CD4-positive, alpha-beta T cell treated with Interleukin-6 for 4 hours (primary cell): ENCODE measurements at places on chromosomes 1 and 21.
A peak's percentile ranks its signal among the peaks of the same experiment; 100 is the strongest.

GRCh38 chr1:53409695-53410094, 49.5 kb upstream of the DMRTB1 start:
- no peak for DNase-seq

DNA sequence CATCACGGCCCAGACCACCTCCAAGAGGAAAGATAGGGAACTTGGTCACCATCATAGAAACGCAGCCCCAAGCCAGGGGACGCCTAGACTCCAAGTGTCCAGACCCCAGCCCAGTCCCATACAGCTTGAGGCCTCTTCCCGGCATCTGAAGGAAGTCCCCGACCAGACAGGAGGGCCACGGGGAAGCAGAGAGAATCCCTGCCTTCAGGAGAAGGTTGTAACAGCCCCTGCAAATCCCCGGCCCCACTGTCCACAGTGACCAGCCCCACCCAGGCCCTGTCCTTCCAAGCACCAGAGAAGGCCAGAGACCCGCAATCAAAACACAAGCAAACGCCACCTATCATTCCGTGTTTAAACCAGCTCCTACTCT, 1.7 kb downstream of the SLC19A1 start:
- DNase-seq: no peak

GRCh38 chr21:34636961-34637360, 22.0 kb upstream of the RCAN1 start:
- DNase-seq: no peak

DNA sequence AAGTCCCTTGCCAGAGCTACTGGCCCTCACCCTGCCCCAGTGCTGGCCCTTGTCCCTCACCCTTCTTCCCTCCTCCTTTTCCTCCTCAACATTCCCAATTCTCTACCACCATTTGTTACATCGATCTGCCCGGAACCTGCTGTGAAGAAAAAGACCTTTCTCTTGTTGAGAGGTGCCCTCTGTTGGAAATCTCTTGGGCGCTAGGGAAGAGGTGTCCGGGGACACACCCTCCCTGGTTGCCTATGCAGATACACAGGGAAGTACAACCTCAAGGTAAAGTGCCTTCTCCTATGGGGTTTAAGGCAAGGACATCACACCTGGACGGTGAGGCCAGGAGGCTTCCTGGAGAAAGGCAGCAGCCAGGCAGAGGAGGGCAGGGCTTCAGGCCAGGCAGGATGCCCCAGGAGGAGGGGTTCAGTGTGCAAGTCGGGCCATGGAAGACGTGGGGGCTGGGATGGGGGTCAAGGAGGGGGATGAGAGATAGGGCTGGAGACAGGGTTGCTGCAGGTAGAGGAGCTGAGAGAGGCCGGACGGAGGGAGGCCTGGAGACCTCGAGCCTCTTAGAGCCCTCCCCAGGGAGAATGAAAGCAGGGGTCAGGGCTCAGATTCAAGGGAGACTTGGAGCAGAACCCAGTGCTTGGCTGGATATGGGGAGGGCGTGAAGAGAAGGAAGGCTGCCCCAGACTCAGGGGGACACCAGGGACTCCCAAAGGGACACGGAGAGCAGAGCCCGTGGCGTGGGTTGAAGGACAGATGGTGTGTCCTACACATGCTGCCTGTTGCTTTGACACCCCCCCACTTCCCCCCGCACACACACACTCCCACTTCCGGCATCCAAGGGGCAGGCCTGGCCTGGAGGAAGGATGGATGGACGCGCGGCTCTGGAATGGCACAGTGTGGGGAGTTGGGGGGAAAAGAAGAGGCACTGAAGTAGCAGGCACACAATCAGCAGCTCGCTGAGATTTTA, 44.5 kb downstream of the RIPK4 start:
- DNase-seq: no peak

GRCh38 chr1:69498711-69499110, 69.0 kb upstream of the LRRC7 start:
- DNase-seq: no peak

- DNase-seq: no peak
Measured at GRCh38 chr1:175207971-175208370, 15.4 kb upstream of the KIAA0040 start.

GRCh38 chr1:55529017-55529416, 313.9 kb upstream of the USP24 start:
- DNase-seq: no peak

DNA sequence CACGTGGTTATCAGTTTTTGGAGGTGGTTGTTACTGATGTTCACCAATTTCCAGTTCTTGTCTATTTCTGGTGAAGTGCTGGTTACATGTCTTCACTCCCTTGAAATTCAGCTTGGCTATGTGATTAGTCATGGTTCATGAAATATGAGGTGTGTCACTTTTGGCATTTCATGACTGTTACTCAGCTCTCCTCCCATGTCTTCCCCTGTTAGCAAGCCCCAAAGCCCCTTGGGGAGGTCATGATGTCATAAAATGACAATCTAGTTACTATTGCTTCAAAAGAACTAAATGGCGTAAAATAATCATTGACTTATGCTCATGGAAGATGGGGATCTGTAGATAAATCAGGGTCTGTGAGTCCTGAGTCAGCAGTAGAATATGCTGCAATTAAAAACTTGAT, 425.1 kb downstream of the SETD4 start:
- DNase-seq: no peak

DNA sequence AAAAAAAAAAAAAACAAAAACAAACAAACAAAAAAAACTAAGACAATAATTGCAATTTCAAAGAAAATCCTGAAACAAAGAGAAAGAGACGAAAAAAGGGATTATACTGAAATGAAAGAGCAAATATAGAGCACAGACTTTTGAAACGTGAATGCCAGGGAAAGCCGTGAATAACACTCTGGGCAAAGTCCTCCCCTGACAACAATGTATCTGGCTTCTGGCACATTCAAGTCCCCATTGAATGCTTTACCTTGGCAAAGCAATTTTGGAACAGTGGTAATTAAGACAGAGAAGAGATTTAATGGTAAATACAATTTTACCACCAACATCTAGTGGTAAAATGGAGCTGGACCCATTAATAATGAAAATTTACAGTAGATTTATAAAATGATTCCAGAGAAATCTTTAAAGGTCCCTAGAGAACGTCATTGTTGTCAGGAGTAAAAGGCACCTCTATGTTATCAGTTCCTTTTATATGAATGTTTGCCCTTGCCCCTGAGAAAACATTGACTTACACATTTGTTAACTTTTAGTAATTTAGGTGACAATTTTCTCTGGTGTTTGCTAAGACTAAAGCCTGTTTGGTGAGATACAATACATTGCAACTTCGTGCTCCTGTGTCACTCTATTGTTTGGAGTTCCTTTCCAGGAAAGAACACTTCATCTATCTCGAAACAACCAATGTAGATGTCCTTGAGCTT, 89.7 kb downstream of the GREM2 start:
- DNase-seq: no peak

GRCh38 chr1:37323486-37324377, 150.6 kb upstream of the ZC3H12A start:
- peak; percentile 4 for DNase-seq

DNA sequence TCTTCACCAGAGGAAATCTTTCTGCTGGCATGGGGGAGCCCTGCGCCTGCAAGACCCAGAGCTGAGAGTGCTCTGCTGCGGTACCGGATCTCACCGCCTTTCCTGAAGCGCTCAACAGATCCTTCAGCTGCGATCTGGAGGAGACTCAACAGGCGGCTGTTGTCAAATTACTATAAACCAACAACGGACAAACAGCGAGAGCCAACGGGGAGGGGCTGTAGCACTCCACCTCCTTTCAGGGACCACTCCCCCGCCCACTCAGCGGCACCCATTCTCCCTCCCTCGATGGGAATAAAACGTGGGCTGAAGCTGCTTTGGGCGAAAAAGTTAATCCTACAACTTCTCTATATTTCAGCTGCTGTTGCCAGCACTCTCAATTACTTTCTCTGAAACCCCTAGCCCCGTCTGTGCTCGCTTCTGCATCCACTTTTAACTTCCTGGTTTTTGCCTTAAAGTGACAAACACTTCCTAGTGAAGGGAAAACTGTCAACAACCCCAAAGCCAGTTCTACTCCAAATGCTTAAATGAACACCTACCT, at the start of gene FMO5:
FMO5 (minus strand) TSS at position 147 of the 538 bp plus-strand sequence. CDS start 310 bp downstream, outside the sequence.
- DNase-seq: peak; percentile 58

GRCh38 chr1:36764798-36765197, 269.5 kb downstream of the GRIK3 start:
- no peak for DNase-seq

DNA sequence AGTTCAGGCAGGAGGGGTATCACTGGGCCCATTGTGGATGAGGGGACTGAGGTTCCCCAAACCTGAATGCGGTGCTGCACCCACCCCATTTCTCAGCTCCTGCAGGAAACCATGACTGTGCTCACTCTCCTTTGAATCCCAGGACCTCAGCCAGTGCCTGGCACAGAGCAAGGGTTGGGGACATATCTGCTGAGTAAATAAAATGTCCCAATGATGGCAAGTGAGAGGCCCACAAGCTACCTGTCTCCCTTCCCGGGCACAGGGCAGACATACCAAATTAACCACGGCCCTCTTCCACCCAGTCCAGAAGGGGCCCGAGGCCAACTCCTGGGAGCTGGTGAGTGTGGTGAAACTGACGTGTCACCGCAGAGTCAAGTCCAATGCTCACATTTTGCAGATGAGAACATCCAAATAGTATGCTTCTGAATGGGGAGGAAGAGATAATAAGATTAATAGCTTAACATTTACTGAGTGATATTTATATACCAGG, 97.6 kb downstream of the EPHB2 start:
- DNase-seq: no peak

DNA sequence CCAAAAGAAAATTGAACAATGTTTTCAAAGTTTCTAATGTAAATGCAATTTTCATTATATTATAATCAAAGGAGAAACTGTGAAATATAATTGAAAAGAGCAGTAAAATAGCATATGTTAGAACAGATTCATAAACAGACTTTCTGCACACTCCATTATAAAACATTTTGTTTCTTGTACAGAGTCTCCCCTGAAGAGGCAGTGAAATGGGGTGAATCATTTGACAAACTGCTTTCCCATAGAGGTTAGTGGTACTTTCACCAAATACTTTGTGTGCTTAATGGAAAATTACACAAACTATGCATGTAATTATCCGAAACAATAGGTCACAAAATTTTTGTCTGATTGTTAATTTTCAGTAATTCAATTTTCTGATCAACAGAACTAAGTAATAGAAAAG, 1.9 kb downstream of the RGS18 start:
- no peak for DNase-seq

DNA sequence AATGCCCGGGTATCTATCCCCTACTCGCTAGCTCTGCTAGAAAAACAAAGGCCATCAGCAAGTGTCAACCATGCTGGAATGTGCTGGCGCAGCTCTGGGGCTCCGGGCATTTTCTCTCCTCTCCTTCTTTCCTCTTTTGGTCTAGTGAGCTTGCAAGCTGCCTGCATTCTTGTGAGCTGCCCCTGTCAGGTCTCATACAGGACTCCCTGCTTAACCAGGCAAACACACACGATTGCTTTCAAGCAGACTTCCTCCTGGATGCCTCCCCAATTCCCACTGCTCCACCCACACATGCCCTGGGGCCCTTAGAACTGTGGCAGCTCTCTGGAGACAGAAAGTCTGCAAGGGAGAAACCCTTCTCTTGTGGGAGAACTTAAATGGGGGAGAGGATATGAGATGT, 35.7 kb upstream of the SUCO start:
- DNase-seq: no peak

DNA sequence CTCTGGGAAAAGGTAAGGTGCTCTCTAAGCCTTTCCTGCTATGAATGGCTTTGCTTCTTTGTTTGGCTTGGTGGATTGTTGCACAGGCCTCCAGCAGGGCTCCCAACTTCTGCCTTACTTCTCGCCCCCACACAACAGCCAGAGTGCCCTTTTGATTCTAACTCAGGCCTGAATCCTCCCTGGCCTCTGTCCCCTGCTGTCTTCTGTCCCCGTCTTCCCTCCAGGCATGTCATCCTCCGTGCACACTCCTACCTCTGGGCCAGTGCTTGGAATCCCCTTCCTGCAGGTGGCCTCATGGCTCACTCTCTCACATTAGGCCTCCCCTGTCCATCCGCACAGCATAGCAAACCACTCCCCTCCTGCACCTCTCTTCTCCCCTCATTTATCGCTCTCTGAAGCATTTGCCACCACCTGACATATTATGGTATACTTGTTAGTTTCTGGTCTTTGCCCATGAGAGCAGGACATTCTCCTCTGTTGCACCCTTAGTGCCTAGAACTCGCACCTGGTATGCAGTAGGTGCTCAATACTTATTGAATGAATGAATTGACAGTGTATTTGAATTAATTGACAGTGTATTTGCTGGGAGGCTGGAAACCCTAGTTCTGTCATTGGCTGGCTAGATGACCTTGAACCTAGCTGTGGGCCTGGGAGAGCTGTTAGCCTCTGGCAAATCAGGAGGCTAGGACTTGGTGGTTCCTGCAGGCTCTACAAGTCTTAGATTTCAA, 2.9 kb downstream of the ZDHHC18 start:
- no peak for DNase-seq

GRCh38 chr1:198206292-198206691, 49.5 kb downstream of the NEK7 start:
- DNase-seq: no peak

- no peak for DNase-seq
Measured at GRCh38 chr1:27650539-27651175, 15.7 kb upstream of the FGR start.

DNA sequence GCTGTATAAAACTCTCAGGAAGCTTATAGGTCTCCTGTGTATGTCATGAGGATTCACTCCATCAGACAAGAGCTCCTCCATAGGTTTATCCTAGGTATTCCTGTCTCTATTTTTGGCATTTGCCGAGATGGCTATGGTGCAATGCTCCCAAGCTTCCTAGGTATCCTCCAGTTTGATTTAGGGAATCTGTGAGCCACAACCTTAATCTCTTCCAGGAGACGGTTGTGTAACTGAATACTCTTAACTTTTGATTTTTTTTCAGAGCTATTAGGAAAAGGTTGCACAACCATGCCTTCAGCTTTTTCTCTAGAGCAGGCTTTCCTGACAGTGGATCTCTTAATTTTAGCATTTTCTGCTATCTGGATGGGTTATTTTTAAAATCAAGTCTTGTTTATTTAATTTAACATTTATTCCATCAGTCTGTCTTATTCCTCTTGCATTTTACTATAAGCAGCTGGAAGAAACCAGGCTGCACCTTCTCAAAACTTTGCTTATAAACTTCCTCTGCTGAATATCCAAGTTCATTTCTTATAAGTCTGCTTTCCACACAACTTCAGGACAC, 69.4 kb upstream of the BACE2 start:
- no peak for DNase-seq

DNA sequence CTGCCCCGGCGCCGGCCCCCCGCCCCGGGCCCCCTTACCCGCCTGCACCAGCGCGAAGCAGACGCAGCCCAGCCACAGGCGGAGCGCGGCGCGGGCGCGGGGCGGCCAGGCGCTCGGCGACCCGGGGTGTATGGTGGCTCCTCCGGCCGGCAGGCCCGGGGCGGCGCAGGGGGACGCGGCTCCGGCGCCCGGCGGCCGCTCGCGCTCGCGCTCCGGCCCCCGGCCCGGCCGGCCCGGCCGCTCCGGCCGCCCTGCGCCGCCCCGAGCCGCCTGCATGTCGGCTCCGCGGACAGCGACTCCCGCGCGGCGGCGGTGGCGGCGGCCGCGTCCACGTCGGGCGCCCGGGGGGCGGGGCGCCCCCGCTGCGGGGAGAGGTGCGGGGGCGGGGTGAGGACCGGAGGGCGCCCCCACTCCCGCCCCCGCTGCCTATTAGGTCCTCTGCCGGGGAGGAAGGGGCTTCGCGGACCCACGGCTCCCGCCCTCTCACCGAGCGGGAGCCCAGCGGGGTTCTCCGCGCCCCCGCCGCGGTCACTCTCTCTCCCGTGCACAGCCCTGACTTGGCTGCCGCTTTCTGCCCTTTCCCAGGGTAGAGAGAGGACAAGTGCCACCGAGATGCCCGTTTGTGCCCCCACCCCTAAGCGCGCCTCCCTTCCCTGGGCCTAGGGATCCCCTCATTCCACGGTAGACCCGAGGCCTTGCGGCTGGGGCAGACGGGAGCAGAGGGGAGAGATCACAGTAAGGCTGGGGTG, at the start of gene FNDC5:
FNDC5 (minus strand) TSS at position 298 of the 749 bp plus-strand sequence.
- DNase-seq: no peak
